Stimulated activated CD4-positive, alpha-beta T cell treated with anti-CD3 and anti-CD28 coated beads, Interleukin-2, amount 100 ng/mL, for 24 hours (primary cell): ENCODE measurements at places on chromosomes 6 and 20.

- no peak for DNase-seq
Measured at GRCh38 chr6:169714178-169714577, 10.1 kb downstream of the PHF10 start.

DNA sequence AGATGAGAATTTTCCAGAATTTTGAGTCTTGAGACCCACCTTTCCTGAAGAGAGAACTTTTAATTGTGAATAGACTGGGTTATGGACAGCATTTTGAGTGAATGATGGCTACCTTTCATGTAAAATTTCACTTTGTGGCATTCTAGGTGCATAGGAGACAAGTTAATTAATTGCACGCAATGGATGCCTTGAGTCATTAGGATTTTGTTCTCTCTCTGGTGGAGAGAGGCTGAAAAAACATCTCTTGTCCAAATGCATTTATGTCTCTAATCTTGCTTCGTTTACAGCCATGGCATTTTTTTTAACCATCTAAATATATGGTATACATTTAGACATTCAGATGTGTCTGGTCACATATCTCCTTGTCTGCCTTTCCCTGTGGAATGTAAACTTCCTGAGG lies 3.1 kb downstream of the RHAG start:
- no peak for DNase-seq

DNA sequence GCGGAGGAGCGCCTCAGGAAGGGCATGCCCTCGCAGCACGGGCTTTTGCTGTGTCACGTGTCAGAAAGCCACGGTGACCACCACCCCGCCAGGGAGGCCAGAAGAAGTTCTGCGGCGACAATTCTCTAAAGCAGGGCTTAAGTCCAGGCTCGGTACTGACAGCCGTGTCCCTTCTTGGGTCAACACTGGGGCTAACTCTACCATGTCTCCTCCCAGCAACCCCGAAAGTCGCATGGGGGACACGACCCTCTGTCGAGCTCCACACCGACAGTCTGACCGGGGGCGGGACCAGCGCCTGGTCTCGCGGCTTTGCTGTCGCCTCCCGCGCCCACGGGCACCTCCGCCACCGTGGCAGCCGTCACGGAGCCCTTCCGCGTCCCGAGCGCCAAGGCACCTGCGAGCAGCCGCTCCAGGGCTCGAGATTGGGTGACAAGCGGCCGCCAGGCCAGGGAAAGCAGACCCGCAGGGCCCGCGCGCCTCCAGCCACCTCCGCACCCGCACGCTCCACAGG lies 534 bp downstream of the NANP start:
- peak; percentile 49 for DNase-seq

GRCh38 chr6:118746145-118746824 lies 94.9 kb upstream of the CEP85L start:
- no peak for DNase-seq

GRCh38 chr6:153108315-153108714 lies 22.8 kb downstream of the RGS17 start:
- no peak for DNase-seq
